ENCODE measurements at places on chromosomes 5 and 9.

DNA sequence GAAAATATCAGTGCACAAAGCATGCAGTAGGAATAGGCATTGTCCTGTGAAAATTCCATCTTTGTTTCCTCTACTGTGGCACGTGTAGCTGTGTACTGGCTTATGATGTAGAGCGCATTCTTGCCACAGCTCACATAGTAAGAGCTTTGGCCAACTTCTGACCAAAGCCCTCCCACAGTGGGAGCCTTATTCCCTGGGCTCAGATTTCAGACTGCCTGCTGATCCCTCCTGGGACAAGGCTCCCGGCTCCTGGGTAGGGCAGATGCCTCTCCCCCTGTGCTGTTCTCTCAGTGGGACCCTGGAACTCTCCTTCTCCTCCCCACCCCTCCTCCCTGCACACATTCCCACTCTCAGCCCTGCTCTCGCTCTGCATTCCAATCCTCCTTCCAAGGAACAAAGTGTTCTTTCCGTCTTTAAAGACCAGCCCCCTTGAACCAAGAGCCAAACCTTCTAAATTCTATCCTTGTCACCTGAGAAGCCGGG lies 17.5 kb downstream of the LCP2 start:
- no peak for DNase-seq

DNA sequence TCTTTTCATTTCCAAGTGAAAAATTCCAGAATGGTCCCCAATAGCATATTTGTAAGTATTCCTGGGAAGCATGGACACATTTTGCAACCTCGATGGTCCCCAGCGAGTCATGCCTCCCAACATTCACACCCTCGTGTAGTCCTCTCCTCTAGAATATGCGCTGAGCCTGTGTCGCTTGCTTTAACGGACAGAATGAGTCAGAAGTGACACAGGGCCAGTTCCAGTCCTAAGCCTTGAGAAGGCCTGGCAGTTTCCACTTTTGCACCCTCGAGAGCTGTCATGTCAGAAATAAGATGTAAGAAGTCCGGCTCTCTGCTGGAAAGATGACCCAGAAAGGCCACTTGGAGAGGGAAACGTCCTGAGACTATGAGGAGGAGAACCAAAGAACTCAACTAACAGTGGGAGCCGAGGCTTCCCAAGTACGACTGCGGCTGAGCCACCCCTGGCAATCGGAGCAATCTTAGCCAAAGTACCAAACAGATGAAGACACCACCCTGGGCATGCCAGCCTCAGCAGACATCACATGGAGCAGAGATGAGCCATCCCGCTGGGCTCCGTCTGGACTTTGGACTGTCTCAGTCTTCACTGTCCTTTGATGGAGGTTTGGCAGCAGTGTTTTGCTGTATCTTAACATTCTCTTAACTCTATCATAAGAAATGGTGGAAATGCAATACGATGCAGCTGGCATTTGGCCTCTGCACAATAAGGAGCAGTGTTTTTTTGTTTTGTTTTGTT lies 42.6 kb upstream of the GFPT2 start:
- DNase-seq = no peak

- peak; percentile 56 for DNase-seq
Observed at GRCh38 chr5:7856855-7857254, 5.9 kb upstream of the CFAP90 start.

GRCh38 chr9:136377341-136378169 lies 4.1 kb upstream of the CARD9 start:
- DNase-seq = no peak

GRCh38 chr5:7628248-7628647 lies 222.7 kb downstream of the CFAP90 start:
- no peak for DNase-seq

- DNase-seq = no peak
Observed at GRCh38 chr9:79945495-79945894, 373.7 kb downstream of the TLE4 start.

DNA sequence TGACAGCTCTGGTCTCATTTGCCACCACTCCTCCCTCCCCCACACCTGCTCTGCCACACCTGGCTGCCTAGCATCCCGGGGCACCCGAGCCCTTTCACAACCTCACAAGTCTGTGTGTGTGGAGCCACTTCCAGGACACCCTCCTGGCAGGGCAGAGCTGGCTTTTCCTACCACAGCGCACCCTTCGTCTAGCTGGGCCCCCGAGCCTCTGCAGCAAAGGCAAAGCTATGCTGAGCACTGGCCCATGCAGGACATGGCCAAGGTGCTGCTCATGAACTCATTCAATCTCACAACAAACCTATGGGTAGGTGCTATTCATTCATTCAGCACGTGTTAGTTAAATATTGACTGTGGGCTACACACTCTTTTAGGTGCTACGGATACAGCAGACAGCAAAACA lies 43.4 kb downstream of the DUSP1 start:
- no peak for DNase-seq

DNA sequence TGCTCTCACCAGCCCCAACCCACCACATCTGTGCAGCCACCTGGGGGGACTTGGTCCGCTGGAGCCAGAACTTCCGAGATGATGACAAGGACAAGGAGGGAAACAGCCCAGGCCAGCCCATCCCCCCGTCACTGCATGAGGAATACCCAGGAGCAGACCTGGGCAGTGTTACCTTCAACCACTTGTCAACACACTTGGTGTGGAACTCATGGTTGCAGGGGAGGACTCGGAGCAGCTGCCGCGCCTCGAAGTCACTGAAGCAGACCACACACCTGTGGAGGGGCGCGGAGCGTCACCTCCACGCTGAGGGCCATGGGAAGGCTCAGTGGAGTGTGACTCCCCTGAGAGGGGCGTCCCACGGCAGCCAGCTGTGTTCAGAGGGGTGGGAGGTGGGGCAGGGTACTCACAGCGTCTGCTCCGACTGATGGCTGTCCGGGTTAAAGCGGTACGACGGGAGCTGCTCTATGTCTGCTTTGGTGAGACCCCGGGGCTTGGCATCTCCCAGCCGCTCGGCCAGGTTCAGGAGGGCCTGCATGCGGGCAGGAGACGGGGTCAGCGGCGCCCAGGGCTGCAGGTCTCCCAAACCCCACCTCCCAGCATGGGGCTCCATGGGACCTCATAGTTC lies 8.0 kb downstream of the RNF44 start:
- no peak for DNase-seq

DNA sequence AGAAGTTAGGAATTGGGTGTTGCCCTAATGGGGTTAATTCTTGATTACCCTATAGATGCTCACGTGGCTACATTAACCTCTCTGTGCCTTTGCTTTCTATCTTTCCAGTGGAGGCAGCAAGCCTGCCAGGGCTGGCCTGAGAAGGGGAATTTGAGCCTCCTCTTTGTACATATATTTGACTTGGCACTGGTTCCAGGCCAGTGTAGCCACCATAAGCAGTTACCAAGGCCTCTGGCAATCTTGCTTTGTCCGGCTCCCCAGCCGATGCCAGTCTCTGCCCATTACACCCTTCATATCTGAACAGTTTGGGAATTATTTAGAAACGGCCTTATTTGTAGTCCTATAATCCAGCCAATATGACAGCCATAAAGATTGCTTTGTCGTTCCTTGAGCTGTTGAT lies 58.6 kb upstream of the PPARGC1B start:
- DNase-seq = no peak

GRCh38 chr5:119402555-119402954 lies 46.7 kb downstream of the TNFAIP8 start:
- DNase-seq = no peak

DNA sequence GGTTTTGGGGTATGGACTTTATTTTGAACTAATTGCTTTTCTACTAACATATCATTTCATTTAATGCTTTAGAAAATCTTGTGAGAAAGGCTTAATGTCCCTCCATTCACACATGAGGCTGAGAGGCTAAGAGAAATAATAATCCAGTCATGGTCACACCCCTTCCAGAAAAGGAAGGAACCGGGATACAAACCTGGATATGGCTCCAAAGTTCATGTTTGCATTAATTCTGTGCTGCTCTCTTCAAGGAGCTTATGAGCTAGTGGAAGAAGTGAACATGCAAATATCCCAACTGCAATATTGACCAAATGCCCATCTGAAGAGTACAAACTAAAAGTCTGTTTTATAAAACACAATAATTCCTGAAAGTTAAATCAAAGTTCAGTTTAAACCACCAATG lies 732.1 kb upstream of the RIOK2 start:
- no peak for DNase-seq

DNA sequence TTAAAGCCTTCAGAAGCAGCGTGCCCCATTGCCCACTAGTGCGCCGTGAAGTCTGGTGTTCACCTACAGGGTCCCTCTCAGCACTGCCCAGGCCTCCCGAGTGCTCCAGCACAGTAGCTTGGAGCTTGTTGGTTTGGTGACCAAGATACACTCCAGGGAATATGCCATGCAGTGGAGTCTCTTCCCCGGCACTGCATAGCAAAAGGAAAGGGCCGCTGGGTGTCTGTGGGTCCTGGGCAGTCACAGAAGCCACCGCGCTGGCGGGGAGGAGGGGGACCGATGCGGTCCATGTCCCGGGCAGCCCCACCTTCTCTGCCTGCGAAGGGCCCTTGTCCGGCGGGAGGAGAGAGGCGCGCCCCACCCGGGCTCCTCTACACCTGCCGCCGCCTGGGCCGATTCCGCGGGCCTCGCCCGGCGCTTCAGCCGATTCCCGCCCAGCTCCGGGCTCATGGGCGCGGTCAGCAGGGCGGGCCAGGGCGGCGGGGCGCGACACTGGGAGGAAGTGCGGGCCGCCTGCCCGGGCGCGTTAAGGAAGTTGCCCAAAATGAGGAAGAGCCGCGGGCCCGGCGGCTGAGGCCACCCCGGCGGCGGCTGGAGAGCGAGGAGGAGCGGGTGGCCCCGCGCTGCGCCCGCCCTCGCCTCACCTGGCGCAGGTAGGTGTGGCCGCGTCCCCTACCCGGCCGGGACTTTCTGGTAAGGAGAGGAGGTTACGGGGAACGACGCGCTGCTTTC lies at the start of gene SYK:
SYK (plus strand) TSS at position 579 of the 732 bp plus-strand sequence. CDS start 42,080 bp downstream, outside the sequence.
- DNase-seq = no peak

- no peak for DNase-seq
Observed at GRCh38 chr5:157384971-157385709, 74.9 kb upstream of the NIPAL4 start.

GRCh38 chr9:135422341-135422944 lies 57.1 kb upstream of the PPP1R26 start:
- no peak for DNase-seq

GRCh38 chr5:179166171-179166885 lies 106.2 kb downstream of the ZNF354C start:
- DNase-seq = no peak

DNA sequence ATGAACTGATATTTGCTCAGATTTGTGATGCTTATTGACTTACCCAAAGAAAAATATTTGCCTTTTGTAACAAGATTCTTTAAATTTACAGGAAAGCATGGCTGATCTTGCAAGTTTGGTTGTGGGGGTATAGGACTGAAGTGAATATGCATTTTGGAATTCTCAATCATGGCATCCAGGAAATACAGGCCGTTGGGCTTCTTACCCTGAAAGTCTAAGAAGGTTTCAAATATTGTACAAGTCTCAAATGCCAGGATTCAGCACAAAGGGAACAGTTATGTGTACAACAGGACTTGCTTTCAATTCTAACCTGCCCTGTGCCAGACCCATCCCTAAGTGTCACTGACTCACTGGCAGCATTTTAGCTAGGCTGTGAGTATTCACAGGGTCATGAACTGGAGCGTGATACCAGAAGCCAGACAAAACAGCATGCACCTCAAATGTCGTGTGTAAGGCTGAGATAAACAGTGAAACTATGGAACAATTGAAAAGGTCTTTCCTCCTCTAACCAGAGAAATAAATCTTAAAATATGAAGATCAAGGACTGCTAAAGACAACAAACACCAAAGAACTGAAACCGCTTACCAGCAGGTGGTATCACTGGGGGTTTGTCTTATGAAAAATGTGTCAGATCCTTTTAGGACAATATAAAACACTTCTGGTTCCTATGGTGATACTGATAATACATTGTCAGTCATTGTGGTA lies 168.6 kb upstream of the RGMB start:
- no peak for DNase-seq

DNA sequence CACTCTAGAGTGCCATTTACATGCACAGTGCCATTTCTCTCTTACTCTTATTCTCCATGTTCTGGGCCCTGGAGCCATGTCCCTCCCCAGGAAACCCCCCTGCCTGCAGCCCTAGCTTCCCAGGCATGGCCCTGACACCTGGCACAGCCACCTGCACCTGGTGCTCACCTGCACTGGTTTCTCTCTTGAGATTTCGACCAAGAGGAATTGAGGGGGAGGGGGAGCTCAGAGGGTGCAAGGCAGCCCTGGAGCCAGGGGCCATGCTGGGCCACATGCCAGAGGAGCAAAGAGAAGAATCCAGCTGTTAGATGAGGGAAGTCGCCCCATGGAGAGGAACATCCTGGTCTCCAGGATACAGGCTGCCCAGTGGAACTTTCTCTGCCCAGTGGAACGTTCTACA lies 65.0 kb upstream of the RAPGEF1 start:
- no peak for DNase-seq

DNA sequence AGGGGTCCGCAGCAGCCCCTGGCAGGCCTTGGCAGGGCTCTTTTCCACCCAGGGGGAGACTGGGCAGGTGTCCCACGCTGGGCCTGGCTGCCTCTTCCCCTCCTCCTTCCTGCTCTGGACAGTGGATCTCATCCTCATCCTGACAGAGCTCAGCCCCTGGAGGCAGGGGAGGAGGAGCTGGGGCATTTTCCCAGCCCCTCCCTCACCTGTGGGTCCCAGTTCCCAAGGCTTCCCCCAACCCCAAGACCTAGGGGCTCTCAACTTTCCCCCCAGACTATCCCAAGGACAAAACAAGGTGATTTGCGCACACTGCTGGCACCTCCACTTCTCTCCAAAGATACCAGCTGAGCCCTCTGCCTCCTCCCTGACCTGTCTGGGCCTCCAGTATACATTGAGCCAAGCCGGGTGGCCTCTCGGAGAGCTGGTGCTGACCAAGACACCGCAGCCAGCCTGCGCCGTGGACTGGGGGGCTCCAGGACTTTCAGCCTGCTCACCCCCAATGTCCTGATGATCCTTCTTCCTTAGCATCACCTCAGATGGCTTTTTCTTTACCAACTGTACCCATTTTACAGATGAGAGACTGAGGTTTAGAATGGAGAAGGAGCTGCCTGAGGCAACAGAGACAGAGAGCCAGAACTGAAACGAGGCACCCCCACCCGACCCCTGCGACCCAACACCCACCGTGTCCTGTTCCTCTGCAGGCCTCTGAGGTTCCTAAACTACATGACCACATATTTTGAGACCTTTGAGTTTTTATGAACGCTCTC lies 126.6 kb downstream of the BARX1 start:
- no peak for DNase-seq

- DNase-seq = no peak
Observed at GRCh38 chr5:158549311-158549710, 550.4 kb downstream of the EBF1 start.

DNA sequence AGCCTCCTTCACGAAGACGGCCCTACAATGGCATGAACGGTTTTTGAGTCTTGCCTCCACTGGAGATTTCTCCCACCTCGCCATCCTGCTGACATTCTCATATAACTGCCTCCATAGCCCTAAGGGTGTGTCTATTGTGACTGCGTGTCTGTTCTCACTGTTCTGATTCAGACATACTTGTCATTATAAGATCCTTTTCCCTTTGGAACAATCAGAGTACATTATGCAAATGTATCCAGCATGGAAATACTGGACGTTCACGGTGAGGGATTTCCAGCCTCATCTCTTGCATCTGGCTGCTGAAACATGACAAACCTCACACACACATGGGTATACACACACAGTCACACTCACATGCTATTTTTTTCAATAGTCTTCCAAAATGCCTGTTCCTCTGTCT lies 402.1 kb downstream of the DIRAS2 start:
- no peak for DNase-seq

Measured in HuH-7 (cell line).